Bronchial epithelial cell (primary cell): ENCODE measurements at places on chromosomes 4 and X. TPM values are rescaled to one million over a fixed set of nuclear protein-coding genes. Genes with fewer than 3 reads are reported as not detected.
A peak's percentile ranks its signal among the peaks of the same experiment; 100 is the strongest.

DNA sequence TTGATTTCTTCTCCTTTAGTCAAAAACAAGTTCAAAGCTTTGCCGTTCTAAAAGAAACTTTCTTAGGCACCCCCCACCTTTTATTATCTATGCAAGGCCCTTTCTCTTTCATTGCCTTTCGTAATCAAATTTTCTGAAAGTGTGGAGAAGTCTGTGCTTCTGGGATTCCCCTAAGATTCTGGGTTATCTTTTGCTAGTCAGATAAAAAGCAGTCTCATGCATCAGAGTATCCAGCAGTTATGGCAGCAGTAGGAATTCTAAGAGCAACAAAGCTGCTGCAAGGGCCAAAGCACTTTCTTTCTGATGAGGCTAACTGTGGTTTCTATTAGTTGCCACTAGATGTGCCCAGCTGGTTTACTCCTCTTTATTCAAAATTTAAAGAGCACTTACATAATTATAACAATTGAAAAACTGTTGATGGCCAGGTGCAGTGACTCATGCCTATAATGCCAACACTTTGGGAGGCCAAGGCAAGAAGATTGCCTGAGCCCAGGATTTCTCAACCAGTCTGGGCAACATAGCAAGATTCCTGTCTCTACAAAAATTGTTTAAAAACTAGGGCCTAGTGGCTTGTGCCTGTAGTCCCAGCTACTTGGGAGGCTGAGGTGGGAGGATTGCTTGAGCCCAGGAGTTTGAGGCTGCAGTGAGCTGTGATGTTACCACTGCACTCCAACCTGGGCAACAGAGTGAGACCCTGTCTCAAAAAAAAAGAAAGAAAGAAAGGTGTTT lies 296.2 kb downstream of the PAPSS1 start:
- peak; percentile 20 for DNase-seq

The ALPK1 gene
- total RNA-seq, result 13.7 and 52.4 TPM in 2 replicates

The TMEM271 gene
- not detected in 2 replicates for total RNA-seq

- no peak for DNase-seq
Observed at GRCh38 chrX:38599796-38600755, 38.7 kb downstream of the TSPAN7 start.

The PDE6B gene
- 0.64 TPM in 1 of 2 replicates, not detected in the other for total RNA-seq

- peak; percentile 89 for DNase-seq
Observed at GRCh38 chrX:130829526-130830515, 73.2 kb downstream of the ENOX2 start.

- DNase-seq, result no peak
Observed at GRCh38 chr4:173314715-173315114, 19.4 kb downstream of the HMGB2 start.

DNA sequence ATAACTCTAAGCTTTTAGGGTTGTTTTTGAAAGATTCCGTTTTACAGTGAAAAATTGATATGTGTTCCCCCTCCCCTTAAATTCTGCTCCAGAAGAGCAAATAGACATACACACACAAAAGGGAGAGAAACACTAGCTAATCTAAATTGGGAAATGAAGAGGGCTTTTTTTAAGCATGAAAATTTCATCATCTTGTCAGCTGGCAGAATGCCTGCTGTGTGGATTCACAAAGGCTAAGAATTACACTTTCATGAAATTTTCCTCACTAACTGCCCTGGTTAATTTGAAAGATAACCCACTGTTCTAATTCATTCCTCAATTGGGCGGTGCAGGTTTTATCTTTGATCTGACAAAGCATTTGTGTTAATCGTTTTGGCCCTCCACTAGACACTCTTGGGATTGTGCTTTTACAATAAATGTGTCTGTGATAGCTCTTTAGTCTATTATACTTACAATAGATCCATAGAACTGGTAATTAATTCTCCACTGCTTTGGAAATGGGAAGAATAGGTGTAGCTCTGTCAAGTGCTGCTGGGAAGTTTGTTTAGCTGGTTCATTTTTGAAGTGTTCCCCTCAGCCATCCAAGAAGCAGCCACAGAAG lies 152.9 kb downstream of the POLA1 start:
- no peak for DNase-seq

DNA sequence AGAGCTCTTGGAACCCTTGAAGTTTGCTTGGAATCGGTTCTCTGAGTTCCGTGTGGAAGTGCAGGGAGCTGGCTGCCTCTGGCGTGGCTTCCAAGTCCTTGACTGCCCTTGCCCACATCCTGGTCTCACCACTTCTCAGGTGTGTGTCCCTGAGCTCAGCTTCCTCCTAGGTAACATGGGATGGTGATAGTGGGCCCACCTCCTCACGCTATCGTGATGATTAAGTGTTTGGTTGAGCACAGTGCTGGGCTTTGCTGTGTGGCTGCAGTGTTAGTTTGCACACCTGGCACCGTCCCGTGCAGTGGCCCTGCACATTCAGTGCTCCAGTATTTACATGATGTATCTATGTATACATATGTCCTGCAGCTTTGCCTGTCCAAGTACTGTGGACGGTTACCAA lies 81.5 kb downstream of the CLDN34 start:
- no peak for DNase-seq

GRCh38 chr4:75036046-75036830 lies 103.3 kb downstream of the PARM1 start:
- DNase-seq, result no peak

GRCh38 chrX:75107863-75108509 lies 48.1 kb downstream of the ABCB7 start:
- DNase-seq, result no peak

The MAGEB6B gene
- not detected in 2 replicates for total RNA-seq

- DNase-seq, result no peak
Observed at GRCh38 chr4:84483688-84484087, 15.4 kb downstream of the NKX6-1 start.

DNA sequence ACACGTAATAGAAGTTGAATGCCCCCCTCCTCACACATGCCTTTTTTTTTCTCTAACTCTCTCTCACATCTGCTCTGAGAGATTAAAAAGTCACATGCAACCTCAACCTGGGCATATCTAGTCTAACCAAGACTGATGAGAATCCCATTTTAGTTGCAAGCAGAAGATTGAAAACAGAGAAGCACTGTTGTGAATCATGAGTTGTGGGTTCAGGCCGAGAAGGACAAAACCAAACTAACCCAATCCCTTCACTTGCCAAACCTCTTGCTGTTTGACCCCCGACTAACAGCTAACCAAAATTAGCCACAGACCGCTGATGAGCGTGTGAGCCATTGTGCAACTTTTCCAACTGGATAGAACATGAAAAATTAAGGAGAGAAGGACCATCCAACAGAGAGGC lies 31.8 kb downstream of the CXCL1 start:
- DNase-seq, result no peak
